Stimulated activated CD4-positive, alpha-beta T cell treated with anti-CD3 and anti-CD28 coated beads, Interleukin-4, amount 100 ng/mL, for 1 hour (primary cell): ENCODE measurements at places on chromosomes 2 and 18.

GRCh38 chr2:30691948-30692828 is 115.1 kb downstream of the CAPN13 start:
- no peak for DNase-seq

DNA sequence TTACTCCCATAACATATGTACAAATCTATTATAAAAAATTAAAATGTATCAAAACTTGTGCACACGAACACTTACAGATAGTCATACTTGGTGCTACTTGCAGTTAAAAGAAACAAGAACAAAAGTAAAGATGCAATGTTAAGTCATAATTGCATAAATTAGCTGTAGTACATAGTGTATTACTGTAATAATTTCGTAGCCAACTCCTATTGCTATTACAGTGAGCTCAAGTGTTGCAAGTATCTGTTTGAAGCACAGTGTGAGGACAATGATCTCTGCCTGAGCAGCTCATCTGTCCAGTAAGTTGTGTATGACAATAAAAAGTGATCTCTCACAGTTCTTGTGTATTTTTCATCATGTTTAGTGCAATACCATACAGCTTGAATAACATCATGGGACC is 7.5 kb upstream of the SERPINB13 start:
- no peak for DNase-seq

DNA sequence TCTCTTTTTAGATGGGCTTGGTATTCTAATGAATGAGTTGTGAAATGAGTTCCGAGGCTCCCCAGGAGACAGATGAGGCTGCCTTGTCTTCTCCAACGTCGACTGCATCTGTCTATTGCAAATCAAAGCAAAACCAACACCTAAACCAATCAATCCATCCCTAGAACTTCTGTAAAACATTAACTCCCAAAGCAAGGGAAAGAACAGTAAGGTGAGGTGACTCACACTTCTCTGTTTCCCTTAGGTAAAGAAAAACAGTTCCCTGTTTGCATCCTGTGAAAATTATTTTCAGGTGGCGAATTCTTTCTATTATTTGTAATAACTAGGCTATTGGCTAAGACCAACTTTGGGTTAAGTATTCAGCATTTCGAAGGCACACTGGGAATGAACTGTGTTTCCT is 249.4 kb downstream of the EPHA4 start:
- no peak for DNase-seq

- no peak for DNase-seq
Measured at GRCh38 chr2:205511221-205511620, 171.1 kb upstream of the NRP2 start.
